Activated CD4-positive, alpha-beta T cell treated with anti-CD3 and anti-CD28 coated beads, Interleukin-2, amount 50 U/mL, for 1 hour (primary cell): ENCODE measurements at places on chromosomes 12 and 14.

DNA sequence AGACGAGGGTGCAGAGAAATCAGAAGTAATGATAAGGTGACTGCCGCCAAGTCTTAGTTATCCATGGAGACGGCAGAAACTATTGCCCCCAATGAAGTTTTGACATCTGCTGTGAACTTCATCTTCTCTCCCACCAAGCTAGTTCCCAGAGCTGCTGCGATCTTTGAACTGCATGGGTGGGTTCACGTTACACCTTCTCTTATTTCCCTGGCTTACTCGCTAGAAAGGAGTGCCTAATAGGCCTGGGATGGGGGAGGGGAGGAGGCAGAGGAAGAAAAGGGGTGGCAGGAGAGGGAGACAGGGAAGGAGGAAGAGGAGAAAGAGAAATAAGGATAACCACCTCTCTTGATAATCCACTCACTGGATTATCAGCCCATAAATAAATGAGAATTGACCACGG, 157.1 kb downstream of the NTF3 start:
- DNase-seq = no peak

- DNase-seq = no peak
Measured at GRCh38 chr12:77814386-77814785, 16.3 kb upstream of the NAV3 start.

GRCh38 chr14:101561145-101561896, at the start of gene DIO3:
Gene DIO3 (plus strand): TSS chr14:101561495.
- no peak for DNase-seq

- no peak for DNase-seq
Measured at GRCh38 chr14:24700511-24700910, 66.5 kb upstream of the GZMB start.

DNA sequence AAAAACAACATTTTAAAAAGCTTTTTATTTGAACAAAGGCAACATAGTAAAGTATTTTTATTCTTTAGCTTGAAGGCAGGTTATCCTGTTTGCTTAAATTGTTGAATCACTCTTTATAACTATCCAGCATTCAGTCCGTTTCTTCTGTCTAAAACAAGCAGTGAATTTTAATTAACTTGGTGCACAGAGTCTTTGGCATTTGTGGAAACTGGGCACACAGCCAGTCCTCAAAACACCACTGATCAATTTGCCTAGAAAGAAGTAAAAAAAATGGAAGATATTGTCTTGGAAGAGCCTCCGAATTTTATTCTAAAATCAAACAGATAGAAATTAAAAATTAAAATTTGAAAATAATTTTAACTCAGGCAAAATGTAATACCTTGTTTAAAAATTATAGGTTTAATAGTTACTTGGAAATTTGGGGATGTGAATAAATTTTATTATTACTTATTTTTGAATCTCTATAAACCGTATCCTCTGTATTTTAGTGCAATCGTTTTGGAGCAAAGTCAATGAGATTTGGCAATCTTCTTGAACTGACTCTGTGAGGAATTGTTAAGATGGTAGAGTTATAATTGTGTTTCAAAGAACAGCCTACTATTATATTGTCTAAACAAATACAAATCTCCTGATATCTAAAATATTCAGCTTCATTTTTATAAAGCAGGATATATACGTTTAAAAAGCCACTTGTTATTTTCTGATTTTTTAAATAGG, 927.0 kb downstream of the SLC16A7 start:
- DNase-seq = no peak

DNA sequence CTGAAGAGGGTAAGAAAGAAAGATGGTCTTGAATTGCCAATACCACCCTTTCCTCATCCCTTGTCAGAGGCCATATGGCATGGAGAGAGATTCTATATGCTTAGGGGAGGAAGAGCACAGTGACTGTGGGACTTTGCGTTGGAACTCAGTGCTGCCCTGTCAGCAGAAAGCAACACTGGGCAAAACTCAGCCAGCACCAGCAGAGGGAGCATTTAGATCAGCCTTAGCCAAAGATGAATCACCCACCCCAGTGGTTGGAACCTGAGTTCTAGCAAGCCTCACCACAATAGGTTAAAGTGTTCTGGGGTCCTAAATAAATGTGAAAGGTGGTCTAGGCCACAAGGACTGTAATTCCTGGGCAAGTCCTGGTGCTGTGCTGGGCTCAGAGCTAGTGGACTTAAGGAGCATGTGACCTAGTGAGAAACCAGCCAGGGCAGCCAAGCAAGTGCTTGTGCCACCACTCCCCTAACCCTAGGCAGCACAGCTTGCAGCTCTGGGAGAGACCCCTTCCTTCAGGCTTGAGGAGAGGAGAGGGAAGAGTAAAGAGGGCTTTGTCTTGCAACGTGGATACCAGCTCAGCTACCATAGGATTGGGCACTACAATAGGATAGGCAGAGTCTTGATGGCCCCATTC, 11.4 kb upstream of the BCAT1 start:
- DNase-seq = no peak

DNA sequence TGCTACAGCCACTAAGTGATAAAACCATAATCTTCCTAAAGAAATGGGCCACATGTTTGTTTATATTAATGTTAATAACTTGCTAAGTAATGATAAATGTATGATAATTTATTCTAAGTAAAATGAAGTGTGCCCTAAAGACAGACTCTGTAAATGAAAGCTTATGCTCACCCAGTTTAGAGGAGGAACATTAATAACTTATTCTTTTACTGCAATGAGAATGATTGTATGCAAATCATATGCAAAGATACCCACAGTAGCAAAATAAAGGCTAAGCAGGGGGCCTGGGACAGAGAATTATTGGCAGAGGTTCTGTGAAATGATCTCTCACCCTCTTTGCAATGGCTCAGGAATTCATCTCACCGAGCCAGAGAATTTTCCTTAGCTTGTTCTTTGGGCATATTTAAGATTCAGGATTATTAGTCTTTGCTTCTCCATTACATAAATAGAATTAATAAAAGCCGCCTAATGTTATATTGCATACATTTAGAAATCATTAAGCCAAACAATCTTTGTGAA, 75.9 kb downstream of the TMEM132D start:
- DNase-seq = no peak

DNA sequence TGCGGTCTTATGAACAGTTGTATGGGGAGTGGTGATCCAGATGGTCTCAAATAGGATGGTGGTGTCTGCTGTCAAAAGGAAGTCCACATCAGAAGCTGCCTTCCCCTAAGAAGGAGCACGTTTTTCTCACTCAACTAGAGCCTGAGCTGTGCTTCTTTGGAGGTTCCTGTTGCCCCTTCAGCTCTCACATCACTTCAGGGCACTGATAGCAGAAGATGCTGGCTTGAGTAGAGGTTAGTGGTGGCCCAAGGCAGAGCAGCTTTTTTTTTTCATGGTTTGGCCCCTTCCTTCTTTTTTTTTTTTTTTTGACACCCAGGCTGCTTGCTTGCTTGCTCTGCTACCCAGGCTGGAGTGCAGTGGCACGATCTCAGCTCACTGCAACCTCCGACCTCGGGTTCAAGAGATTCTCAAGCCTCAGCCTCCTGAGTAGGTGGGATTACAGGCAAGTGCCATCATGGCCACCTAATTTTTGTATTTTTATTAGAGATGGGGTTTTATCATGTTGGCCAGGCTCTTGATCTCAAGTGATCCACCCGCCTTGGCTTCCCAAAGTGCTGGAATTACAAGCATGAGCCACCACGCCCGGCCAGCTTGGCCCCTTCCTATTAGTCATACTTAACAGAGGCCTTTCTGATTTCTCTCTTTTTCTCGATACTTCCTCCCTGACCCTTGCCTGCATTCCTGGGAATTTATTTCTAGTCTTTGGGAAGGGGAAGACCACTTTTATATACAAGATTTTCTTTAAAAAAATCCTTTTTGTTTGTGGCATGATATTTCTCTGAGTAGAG, 31.6 kb downstream of the KLRD1 start:
- DNase-seq = no peak

GRCh38 chr14:38342803-38343202, 86.9 kb upstream of the CLEC14A start:
- DNase-seq = no peak

- no peak for DNase-seq
Measured at GRCh38 chr14:73272393-73272792, 35.1 kb downstream of the PAPLN start.

GRCh38 chr14:85578930-85579329, 49.0 kb downstream of the FLRT2 start:
- no peak for DNase-seq

DNA sequence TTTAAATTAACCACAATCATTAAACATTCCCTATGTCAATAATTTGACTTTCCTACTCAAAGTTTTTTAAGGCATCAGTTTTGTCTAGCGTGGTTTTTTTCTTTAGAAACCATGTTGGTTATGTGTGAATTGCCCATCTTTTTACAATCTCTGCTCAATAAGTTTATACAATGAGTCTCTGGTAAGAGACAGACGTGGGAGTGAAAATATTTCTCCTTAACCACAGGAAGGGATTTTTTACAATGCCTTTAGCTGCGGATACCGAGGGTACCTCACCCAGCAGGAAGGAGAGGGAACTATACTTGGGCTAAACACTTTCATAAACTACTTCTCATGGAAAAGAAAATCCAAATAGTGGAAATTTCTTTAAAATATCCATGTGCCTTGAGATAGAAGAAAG, 191.4 kb upstream of the BCL2L14 start:
- DNase-seq = no peak

GRCh38 chr12:127519779-127520178, 747.2 kb upstream of the TMEM132C start:
- DNase-seq = no peak

DNA sequence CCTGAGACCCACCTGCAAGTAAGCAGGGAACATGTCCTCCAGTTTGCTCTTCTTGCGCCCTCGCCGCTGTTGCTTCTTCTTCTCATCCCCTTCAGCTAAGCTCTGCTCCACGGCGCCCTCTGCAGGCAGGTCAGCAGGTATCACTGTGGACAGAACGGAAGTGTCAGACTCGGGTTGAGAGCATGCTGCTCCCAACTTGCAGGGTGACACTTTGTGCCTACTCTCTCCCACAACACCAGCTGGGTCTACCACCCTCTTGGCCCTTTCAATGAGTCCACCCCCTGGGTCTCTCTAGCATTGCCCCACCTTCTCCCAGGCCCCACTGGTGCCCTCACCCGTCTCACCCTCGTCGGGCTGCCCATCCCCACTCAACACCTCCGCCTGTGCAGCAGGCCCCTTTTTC, 16.7 kb downstream of the KMT2D start:
- DNase-seq = peak; percentile 87

GRCh38 chr12:98970950-98971349, 325.9 kb downstream of the APAF1 start:
- no peak for DNase-seq

DNA sequence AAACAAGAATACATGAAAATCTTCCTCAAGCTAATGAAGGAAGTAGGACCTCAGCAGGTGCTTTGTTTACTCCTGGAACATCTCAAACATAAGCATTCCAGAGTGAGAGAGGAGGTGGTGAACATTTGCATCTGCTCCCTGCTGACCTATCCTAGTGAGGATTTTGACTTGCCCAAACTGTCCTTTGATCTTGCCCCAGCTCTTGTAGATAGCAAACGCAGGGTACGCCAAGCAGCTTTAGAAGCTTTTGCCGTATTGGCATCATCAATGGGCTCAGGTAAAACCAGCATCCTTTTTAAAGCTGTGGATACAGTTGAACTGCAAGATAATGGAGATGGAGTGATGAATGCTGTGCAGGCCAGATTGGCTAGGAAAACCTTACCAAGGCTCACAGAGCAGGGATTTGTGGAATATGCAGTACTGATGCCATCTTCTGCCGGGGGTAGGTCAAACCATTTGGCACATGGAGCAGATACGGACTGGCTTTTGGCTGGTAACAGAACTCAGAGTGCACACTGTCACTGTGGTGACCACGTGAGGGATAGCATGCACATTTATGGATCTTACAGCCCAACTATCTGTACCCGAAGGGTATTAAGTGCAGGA, 1.9 kb downstream of the TOGARAM1 start:
- no peak for DNase-seq

GRCh38 chr12:118103601-118104382, at the start of gene VSIG10:
Gene VSIG10 (minus strand): TSS chr12:118104011. CDS start chr12:118103671, 340 bp downstream.
- peak; percentile 11 for DNase-seq

DNA sequence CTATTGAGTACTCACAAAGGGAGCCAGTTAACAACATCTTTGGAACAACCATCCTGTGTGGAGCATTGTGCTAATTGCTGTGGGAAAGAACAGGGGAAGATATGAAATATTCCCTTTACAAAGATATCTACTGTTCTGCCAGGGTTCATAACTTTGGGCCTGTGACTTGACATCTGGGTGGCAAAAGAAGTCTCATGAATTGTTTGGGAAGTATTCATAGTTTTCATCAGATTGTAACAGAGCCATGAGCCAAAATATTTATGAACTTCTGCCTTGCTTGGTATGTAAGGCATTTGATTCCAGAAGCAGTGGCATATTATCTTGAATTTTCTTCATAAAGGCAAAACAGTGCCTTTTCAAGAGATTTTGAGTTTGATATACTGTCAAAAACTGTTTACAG, 816.2 kb downstream of the DIO2 start:
- DNase-seq = no peak

DNA sequence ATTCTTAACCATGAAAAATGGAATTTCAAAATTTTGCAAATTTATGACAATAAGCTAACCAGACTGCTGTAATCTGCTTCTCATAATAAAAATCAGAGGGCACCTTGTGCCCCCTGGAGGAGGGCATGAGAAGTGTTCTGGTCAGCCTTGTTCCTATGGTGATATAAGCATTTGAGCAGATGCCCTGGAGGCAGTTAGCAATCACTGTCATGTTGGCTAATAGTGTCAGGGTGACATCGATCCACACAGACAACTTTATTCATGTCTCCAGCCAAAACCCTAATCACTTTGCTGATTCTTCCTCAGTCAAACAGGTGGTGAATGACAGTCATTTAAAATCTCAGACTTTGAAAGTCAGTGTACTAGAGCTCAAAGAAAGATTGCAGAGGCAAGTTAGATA, 943.0 kb downstream of the GALC start:
- DNase-seq = no peak

GRCh38 chr14:69559581-69560011, 15.1 kb downstream of the CCDC177 start:
- DNase-seq = no peak

GRCh38 chr12:130680451-130680990, 35.6 kb downstream of the RIMBP2 start:
- no peak for DNase-seq

GRCh38 chr12:31477687-31478086, 113.2 kb downstream of the DENND5B start:
- no peak for DNase-seq

DNA sequence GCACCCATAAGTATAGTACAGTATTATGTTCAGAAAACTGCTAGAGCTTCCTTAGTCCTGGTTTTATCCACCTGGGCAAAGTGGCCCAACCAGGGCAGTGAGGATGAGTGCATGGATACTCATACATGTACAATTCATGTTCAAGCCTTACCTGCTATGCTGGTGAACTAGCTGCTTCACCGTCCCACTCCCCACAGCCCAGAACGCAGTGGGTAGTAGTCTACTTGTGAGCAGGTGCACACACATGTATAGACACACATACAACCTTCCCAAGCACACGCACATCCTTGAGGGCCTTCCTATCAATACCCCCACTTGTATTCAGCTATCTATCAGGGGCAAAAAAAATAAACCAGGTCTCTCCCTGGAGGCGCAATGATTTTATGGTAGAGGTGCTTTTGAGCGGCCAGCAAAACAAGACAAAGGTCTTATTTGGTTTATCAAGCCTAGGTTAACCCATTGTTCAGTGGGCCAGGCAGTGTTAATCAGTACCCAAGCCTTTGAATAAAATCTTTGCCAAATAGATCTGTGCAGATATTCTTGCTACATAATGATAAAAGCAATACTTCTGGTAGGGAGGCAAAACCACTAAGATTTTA, 69.8 kb downstream of the ZFP36L1 start:
- no peak for DNase-seq

GRCh38 chr14:85533023-85533860, 3.3 kb downstream of the FLRT2 start:
- no peak for DNase-seq
